ENCODE measurements at places on chromosomes 7 and 10.

- DNase-seq, result no peak
These were observed 25.6 kb downstream of the CDK14 start for GRCh38 chr7:90621747-90622140.

DNA sequence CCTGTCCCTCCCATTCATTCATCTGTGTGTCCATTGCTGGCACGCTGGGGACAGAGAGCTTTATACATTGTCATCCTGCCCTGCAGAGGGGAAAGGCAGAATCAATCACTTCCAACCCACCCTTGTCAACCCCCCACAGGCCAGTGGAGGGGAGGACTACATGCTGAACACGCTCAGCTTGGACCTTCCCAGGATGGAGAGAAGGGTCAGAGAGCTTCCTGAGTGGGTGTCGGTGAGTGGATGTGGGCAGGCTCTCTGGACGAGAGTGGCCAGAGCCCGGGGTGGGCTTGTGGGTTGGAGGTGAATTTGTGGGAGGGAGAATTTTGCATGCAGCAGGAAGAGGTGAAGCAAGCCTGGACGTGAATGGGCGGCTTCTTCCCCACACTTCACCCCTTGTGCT, 93.9 kb downstream of the DNAJB6 start:
- DNase-seq, result no peak

GRCh38 chr7:43593010-43593409, 10.1 kb downstream of the STK17A start:
- DNase-seq, result no peak

DNA sequence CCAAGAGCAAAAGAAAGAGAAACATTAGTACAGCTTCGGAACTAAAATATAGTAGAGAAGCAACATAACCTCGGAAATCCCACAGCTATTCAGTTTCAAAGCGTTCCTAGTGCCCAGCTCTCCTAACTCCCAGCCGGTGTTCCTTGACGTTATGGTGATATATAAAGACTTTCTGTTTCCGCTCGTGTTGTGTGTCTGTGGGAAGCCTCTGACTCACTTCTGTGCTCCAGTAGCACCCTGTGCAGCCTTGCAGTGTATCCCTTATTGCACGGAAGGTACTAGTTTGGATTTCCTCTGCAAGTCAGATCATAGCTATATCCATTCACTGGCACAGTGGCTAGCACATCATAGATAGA, 535 bp downstream of the ASAH2B start:
- DNase-seq, result no peak

GRCh38 chr10:72322280-72323058, 32.2 kb downstream of the DNAJB12 start:
- DNase-seq, result peak; percentile 12

- no peak for DNase-seq
These were observed 42.4 kb downstream of the WIPI2 start for GRCh38 chr7:5232485-5232837.

DNA sequence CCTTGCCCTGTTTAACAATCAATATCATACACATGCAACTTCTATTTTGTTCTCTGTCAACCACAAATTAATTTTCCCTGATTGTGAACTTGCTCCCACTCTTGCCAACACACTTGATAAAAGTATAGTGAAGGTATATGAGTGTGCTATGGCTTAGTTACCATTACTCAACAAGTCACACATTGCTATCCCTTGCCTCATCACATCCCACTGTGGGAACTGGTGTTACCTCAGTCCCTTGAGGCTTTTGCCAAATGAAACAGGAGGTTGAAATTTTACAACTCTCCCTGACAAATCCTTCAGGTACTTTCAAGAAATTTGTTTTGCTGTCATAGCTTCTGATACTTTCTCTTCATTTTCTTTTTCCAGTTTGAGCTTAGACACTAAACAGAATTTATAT, 472.5 kb upstream of the SEMA3D start:
- no peak for DNase-seq

- no peak for DNase-seq
These were observed 31.2 kb upstream of the COMTD1 start for GRCh38 chr10:75266945-75267344.

DNA sequence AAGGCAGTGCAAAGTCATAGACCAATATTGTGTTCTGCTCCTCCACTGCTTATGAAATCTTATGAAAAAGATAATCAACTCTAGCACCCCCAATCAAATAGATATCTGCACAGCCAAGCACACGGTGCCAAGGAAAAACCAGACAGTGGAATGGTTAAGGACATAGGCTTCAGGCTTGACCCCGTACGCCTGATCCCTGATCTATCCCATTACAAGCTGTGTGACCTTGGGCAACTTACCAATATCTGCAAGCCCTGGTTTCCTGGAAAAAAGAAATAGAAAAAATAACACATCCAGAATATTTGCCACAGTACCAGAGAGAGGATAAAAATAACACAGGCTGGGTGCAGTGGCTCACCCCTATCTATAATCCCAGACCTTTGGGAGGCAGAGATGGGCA, 56.9 kb downstream of the GRB10 start:
- DNase-seq, result no peak

GRCh38 chr7:138632826-138633602, 68.1 kb downstream of the SVOPL start:
- DNase-seq, result no peak

GRCh38 chr10:103763374-103764202, 91.8 kb downstream of the SH3PXD2A start:
- no peak for DNase-seq

- no peak for DNase-seq
These were observed 92.0 kb downstream of the TCERG1L start for GRCh38 chr10:131219584-131219886.

DNA sequence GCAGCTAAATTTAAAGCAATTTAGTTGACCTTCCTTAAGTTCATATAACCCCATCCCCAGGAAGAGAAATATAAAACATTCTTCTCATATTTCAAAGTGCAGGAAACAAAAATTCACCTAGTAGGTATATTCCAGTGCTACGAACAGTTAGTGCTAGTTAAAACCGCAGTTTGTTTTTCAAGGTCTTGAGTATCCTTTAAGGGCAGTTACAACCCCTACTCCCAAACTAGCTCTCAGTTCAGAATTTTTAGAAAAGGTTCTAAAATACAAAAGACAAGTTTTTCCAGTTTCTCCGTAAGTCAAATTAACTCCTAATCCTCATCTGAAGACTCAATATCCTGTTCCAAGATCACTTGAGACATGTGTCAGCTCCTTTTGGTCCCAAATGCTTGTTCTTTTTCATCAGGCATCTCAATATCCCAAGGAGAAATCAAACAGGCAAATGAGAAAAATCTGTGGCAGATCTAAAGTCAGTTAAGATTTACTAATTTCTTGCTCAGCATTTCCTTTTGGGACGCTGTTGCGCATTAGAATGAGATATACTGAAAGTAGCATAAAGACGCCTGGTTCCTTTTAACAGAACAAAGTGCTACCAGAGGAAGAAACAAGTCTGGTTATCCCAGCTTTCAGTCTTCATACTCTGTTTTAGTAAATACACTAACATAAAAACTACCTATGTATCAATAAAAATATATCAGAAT, 51.8 kb downstream of the ARHGAP12 start:
- DNase-seq, result peak; percentile 26

DNA sequence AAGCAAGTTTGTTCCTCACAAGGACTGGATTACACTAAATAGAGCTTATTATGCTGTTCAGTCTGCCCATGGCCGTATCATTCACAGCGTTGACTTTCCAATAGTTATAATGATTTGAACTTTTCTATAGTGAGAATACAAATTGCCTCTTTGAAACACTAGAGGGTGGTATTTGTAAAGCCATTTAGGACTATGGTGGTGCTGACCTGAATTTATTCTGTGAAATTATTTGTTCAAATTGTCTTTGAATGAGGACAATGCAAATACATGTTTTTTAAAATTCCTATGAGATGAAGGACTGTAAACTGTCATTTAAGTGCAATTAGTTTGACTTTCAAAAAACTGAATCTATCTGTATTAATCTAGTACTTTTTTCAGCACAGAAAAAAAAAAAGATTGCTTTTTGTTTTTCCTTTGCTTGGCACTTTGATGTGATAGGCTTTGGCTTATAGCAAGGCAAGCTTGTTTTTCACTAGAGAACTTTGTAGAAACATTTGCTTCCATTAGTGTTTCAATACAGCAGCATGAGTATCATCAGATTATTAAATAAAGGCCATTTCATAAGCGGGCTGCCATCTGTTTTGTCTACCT, 122.7 kb upstream of the TMEM229A start:
- peak; percentile 66 for DNase-seq

GRCh38 chr7:102412548-102412947, 16.4 kb downstream of the PRKRIP1 start:
- peak; percentile 45 for DNase-seq

GRCh38 chr7:101420436-101420835, 57.8 kb downstream of the COL26A1 start:
- no peak for DNase-seq

GRCh38 chr10:14173706-14174594, 156.8 kb downstream of the FRMD4A start:
- peak; percentile 92 for DNase-seq

GRCh38 chr7:155198901-155199845, 98.5 kb upstream of the INSIG1 start:
- no peak for DNase-seq

- no peak for DNase-seq
These were observed 27.7 kb upstream of the CSGALNACT2 start for GRCh38 chr10:43110338-43111071.

DNA sequence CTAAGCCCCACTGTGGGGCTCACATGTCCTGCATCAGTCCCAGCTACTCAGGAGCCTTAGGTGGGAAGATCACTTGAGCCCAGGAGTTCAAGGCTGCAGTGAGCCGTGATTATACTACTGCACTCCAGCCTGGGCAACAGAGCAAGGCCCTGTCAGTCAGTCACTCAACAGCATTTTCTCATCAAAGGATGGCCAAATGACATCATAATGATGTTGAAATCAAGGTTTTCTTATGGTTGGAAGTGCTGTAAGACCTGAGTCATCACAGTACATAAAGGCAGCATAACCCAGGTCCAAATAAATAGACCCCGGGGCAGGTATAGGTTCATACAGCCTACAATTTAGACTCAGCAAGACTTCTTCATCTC, 341.1 kb downstream of the PARD3 start:
- no peak for DNase-seq

GRCh38 chr10:110914431-110914830, 4.5 kb downstream of the BBIP1 start:
- DNase-seq, result no peak

Measured in eye (tissue), 1 donor.